ENCODE measurements at places on chromosomes 16 and 17.

GRCh38 chr17:80223142-80223815 lies 3.1 kb downstream of the SLC26A11 start:
- DNase-seq: no peak

GRCh38 chr16:51719376-51719775 lies 568.3 kb upstream of the SALL1 start:
- no peak for DNase-seq

DNA sequence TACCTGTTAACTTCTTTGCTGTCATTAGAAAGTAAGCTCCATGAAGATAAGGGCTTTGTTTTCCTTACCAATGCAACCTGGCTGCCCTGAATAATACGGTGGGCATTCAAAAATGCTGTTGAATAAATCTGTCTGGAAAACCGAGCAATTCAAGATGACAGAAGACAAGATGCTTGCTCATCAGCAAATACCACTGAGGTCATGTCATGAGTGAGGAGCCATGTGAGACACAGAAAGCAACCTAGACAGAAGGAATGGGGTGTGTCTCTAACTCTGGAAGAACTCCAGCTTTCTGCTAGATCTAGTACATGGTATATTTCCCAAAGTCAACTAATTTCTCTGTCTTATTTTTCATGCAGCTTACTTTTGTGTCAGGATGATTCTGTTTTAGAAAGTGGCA lies 64.2 kb downstream of the STH start:
- peak; percentile 82 for DNase-seq

DNA sequence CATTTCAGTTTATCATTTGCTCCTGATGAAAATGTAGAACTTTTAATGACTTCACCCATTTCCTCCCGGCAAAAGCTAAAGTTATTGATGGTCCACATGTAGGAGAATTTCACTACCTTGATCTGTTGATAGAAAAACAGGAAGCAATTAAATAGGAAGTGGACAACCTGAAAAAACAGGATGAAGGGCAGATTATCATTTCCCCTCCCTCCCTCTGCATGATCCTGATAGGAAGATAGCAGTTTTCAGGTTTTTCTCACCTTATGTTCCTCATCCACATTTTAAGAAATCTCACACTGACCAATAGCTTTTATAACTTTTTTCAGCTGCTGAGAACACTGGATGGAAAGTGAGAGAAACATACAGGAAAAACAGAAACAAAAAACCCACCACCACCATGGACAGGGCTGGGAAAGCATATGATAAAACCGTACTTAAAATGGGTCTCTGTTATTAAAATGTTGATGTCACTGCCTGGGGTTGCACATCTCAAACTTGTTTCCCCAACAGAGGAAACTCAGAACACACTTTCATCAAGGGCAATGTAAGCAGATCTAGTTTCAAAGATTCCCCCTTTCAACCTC lies 46.4 kb downstream of the NXPH3 start:
- DNase-seq: no peak

GRCh38 chr17:56887552-56888467 lies 26.0 kb downstream of the TRIM25 start:
- DNase-seq: peak; percentile 12

GRCh38 chr17:43854498-43854897 lies 7.5 kb downstream of the CD300LG start:
- no peak for DNase-seq

GRCh38 chr16:12133729-12134128 lies 157.2 kb downstream of the SNX29 start:
- DNase-seq: peak; percentile 32

DNA sequence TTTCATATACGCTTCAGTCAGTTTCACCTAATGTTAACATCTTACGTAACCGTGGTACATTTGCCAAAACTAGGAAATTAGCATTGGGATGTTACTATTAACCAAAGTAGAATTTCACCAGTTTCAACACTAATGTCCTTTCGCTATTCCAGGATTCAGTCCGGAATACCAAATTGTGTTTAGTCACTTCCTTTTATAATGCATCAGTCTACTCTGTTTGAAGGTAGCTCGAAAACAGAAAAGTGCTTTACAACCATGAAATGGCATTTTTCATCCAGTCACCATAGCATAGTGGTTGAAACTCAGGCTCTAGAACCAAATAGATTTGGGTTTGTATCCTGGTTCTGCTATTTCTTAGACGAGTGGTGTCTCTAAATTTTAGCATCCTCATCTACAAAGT lies 29.4 kb downstream of the AP2B1 start:
- no peak for DNase-seq

DNA sequence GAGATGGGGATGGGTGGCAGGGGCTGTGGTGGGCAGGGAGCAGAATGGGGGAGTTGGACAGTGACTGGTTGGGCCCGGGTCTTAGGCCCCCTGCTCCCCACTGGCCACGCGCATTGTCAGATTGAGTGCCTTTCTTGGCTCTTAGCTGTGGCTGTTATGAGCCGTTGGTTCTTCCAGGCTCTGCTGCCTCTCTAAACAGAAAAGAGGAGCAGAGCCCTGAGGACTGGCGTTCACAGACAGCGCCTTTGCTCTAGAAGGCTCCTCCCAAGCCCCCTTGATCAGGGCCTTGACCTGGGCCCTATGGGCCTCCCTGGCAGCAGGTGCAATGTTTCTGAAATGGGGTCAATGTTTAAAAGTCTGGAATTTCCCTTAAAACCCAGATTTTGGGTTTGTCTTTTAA lies 14.8 kb upstream of the NUDT16L1 start:
- DNase-seq: no peak

DNA sequence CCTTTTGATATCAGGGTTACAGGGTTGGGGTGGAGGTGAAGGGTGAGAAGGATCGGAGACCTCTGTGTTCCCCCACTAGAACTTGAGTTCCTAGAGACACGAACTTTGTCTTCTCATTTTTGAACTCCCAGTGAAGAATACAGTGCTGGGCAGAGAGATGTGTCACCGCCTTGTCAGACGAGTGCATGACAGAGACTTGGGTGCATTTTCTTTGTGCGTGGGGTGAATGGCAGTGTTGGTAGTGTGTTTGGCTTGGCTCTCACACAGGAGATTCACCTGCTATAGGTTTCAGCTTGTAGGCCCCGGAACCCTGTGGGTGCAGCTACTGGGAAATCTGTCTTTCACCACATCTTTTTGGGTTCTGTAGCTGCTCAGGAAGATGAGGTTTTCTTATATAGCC lies 40.0 kb upstream of the CCR7 start:
- no peak for DNase-seq

DNA sequence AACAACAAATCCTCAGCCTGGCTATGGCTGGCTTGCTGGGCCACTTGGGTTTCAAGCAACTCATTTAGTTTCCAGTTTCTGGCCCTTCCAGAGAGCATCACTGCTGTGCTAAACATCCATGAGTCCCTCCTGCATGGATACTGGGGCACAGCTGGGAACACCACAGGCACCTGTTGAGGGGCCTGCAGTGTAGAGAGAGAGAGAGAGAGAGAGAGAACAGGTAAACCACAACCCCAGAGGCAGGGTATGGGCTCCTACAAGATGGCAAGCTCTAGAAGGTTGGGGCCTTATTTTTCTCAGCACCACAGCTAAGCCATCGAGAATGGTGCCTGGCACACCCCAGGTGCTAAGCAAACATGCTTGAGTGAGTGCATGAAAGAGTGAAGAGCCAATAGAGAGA lies 120.3 kb downstream of the RBFOX3 start:
- no peak for DNase-seq

- no peak for DNase-seq
Measured at GRCh38 chr16:85697431-85697830, 8.7 kb upstream of the GINS2 start.

GRCh38 chr16:24344784-24345183 lies 88.6 kb downstream of the CACNG3 start:
- no peak for DNase-seq

DNA sequence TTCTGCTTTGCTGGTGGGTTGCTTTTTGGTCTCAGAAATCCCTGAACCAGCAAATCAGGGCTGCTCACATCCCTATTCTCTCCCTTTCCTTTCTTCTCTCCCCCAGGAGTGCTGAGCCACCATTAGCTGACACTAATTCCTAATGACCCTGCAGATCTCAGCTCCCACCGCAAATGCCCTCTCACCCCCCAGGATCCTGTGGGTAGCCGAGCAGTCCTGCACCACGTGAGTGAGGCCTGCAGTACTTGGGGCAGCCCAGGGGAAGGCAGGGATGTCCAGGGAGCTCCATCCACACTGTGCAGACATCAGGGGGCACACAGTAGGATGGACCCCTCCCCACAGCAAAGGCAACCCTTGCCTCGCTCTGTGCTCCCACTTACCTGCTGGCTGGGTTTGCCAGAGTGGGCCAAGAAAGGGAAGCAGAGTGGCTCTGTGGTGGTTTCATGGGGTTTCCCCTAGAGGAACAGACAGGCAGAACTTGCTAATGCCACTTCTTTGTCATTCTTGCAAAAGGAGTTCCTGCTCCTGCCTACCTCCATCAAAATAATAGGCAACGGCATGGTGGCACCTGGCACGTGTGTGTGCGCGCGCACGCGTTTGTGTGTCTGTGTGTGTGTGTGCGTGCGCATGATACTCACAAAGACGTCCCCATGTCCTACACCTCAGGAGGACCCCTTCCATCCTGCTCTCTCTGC lies 135.6 kb downstream of the GAS7 start:
- no peak for DNase-seq

GRCh38 chr16:11015607-11016006 lies 71.2 kb downstream of the CLEC16A start:
- no peak for DNase-seq

- no peak for DNase-seq
Measured at GRCh38 chr16:83996481-83997252, 28.6 kb downstream of the NECAB2 start.

- peak; percentile 61 for DNase-seq
Measured at GRCh38 chr17:62718429-62718828, 89.7 kb downstream of the MARCHF10 start.

- peak; percentile 61 for DNase-seq
Measured at GRCh38 chr16:46908540-46909372, 24.6 kb downstream of the GPT2 start.

- DNase-seq: no peak
Measured at GRCh38 chr17:82443465-82444283, 6.9 kb downstream of the CYBC1 start.

DNA sequence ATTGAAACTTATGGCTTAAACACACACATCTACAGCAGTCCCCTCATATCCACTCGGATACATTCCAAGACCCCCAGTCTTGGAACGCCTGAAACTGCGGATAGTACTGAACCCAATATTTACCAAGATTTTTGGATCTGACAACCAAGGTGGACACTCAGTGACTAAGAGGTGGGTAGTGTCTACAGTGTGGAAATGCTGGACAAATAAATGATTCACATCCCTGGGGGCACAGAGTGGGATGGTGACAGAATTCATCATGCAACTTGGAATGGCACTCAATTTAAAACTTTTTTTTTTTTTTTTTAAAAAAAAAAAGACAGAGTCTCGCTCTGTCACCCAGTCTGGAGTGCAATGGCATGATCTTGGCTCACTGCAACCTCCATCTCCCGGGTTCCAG lies 54.2 kb upstream of the TRAP1 start:
- DNase-seq: no peak

DNA sequence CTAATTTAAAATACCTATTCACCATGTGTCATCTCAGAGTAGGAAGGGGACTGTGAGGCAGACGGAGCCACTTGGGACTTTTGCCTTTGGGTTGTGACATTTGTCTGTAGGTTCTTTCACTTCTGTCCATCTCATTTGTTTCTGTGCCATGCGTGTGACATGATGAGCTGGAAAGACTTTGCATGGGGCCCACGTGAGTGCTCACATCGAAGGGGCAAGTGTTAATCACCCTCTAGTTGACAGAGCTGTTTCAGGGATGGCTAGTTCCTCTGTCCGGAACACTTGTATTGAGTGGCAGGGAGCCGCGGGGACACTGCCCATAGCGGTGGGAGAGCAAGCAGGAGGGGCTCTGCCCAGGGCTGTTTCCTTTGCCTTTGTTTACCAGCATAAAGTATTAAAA lies 112.0 kb downstream of the RPTOR start:
- no peak for DNase-seq

DNA sequence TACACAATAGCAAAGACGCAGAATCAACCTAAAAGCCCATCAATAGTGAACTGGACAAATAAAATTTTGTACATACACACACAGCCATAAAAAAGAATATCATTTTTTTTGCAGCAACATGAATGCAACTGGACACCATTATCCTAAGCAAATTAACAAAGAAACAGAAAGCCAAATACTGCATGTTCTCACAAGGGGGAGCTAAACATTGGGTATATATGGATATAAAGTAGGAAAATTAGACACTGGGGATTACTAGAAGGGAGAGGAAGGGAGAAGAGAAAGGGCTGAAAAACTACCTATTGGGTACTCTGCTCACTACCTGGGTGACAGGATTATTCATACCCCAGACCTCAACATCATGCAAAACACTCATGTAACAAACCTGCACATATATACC lies 28.2 kb downstream of the ADAMTS18 start:
- peak; percentile 1 for DNase-seq

DNA sequence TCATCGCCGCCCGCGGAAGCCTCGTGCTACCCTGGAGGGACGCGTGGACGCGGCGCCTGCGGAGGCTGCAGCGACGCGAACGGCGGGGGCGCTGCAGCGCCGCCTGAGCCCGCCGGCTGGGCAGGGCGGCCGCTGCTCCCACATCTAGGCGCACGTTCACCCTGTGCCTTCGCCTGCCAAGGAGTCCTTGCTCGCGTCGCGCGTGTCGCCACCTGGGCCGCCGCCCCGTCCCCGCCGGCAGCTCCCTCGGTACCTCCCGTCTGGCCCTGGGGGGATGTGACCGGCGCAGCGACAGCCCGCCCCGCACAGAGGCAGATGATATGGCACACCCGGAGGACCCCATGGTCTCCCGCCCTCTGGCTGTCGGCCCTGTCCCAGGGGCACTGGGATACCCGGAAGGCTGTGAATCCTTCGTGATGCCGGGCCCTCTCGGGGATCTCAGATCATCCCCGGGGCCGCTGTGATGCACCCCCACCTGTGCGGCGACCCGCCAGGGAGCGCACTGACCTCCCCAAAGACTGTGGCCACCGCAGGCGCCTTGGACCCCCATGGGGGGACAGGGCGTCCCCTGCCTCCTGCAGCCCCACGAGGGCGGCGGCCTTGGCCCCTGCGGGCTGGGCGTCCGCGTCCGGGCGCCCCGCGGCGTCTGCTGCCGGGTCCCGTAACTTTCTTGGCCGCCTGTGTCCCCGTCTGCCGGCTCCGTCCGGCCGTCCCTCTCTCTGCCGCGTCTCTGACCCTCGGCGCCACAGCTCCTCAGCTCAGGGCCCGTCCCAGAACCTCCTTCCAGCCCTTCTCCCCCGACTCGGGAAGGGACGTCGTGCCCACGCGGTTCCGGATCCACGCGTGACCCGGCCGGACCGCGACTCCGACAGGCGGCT lies 689 bp upstream of the TBC1D24 start:
- DNase-seq: peak; percentile 27

DNA sequence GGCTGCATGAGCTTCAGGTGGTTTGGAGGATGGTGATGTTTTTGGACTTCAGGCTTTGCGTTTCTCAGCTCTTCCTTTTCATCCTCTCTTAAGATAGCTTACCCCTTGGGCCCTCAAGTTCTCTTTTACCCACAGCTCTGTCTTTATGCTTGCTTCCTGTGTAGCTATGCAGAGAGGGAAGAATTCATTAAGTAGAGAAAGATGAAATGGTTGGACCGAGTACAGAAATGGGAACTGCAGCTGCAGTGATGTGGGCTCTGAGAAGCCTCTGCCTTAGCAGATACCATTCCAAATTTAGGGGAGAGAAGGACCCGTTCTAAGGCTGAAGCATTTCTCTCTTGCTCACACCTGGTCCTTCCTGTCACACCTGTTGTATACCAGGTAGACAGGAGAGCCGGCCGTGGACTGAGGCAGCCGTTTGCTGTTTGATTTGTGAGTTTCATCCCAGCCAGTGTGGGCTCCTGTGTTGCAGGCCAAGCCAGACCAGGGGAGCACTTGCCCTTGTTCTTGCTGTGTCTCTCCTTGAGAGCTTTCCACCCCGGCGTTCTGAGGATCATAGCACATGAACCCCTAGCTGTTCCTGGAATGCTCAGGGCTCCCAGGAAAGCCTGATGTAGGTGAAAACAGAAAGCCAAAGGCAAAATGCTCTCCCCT lies 392.7 kb downstream of the CPPED1 start:
- no peak for DNase-seq
